ENCODE measurements at places on chromosomes 12 and 14.
A peak's percentile ranks its signal among the peaks of the same experiment; 100 is the strongest.

GRCh38 chr12:112905451-112906089, 1.2 kb upstream of the OAS1 start:
- no peak for DNase-seq

DNA sequence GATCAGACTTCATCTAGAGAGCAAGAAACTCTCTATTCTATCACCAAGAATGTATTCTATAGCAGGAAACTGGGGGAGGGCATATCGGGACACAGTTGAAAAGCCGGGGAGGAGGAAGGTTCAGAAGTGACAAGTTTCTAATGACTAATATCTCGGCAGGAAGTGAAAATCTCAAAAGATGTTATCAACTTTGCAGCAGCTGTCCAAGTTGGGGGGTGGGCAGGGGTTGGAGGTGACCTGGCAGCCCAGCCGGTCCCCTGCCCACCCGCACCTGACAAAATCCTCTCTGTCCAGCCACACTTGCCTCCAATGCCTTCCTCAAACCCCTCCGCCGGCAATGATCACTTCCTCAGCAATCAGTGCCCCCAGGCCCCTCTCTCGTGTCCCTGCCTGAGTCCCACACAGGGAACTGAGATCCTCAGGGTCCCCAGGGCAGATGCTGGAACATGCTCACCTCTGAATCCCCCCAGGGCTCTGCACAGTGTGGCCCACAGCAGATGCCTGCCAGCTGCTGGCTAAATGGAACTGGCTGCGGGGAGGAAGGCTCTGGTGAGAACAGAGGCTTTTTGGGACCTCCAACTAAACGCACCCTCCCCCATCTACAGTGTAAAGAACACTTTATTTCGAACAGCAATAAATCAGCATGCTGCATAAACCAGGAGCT, 43.9 kb downstream of the CCDC88C start:
- peak; percentile 64 for DNase-seq

DNA sequence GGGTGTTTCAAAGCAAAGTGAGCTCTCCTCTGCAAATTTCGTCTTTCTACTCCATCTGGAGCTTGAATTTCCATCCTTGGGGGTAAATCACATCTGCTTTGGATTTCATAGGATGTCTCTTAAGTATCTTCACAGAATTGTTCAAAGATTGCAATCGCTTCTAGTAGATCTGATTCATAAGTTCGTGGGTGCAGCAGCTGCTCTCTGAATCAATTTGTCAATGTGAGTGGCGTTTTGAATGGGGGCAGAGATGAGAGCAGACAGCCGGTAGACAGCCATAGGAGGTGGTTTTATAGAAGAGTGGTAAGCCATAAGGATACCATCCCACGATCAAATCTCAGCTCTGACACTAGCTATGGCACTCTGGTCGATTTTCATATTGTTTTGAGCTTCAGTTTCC, 146.0 kb upstream of the RPH3A start:
- DNase-seq, result no peak

DNA sequence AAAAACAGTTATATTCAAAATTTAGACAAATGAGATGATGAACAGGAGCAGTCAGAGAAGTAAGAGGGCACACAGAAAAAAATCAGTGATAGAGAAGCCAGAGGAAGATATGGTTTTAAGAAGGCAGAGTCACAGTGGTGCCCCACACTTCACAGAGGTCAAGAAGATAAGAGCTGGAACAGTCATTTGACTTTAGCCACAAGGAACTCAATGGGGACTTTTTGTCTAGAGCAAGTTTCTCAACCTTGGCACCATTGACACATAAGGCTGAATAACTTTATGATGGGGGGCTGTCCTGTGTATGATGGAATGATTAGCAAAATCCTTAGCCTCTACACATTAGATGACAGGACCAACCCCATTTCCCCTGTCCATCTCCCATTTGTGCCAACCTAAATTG, 172.8 kb upstream of the PLEKHG7 start:
- DNase-seq, result no peak

- no peak for DNase-seq
Measured at GRCh38 chr12:116060764-116061163, 216.7 kb downstream of the MED13L start.

GRCh38 chr12:29110506-29111442, 38.3 kb upstream of the FAR2 start:
- DNase-seq, result no peak

DNA sequence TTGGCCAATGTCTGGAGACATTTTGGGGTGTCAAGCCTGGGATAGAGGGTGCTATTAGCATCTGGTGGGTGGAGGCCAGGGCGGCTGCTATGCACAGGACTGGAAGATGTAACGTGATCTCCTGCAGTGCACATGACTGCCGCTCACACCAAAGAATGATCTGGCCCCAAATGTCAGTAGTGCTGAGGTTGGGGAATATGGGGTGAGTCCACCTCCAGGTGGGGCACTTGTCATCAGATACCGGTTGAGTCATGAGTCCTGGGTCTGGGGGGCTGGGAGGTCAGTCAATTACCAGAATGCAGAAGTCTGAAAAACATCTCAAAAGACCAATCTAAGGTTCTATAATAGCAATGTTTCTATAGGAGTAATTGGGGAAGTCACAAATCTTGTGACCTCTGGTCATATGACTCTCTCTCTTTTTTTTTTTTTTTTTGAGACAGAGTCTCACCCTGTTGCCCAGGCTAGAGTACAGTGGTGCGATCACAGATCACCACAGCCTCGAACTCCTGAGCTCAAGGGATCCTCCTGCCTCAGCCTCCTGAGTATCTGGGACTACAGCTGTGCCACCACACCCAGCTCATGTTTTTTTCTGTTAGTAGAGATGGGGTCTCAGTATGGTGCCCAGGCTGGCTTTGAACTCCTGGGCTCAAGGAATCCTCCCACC, 6.0 kb upstream of the SDSL start:
- no peak for DNase-seq
